ENCODE measurements at places on chromosomes 4 and X.
A peak's percentile ranks its signal among the peaks of the same experiment; 100 is the strongest.

GRCh38 chr4:1410491-1411325 is 4.5 kb upstream of the NKX1-1 start:
- H3K4me1 ChIP-seq, result no peaks in the 10 kb centered on the region
- H3K36me3 ChIP-seq, result no peaks in the 10 kb centered on the region
- DNase-seq, result peak; percentile 33
- H3K27me3 ChIP-seq, result no peaks in the 10 kb centered on the region
- H3K4me3 ChIP-seq, result no peak overlapping the region
- H3K27ac ChIP-seq, result no peak overlapping the region

DNA sequence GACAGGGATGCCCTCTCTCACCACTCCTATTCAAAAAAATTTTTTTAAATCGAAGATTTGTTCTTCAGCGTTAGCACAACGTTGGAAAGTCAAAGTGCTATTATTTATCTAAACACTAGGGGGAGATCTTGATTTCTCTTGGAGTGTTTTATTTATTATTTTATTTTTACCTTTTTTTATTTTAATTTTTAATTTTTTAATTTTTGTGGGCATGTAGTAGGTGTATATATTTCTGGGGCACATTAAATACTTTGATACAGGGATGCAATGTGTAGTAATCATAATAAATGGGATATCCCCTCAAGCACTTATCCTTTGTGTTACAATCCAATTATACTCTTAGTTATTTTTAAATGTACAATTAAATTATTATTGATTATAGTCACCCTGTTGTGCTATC is 37.4 kb upstream of the SLC10A4 start:
- H3K36me3 ChIP-seq, result no peaks in the 10 kb centered on the region
- no peaks in the 10 kb centered on the region for H3K4me1 ChIP-seq
- H3K27ac ChIP-seq, result no peak overlapping the region
- H3K27me3 ChIP-seq, result no peaks in the 10 kb centered on the region

DNA sequence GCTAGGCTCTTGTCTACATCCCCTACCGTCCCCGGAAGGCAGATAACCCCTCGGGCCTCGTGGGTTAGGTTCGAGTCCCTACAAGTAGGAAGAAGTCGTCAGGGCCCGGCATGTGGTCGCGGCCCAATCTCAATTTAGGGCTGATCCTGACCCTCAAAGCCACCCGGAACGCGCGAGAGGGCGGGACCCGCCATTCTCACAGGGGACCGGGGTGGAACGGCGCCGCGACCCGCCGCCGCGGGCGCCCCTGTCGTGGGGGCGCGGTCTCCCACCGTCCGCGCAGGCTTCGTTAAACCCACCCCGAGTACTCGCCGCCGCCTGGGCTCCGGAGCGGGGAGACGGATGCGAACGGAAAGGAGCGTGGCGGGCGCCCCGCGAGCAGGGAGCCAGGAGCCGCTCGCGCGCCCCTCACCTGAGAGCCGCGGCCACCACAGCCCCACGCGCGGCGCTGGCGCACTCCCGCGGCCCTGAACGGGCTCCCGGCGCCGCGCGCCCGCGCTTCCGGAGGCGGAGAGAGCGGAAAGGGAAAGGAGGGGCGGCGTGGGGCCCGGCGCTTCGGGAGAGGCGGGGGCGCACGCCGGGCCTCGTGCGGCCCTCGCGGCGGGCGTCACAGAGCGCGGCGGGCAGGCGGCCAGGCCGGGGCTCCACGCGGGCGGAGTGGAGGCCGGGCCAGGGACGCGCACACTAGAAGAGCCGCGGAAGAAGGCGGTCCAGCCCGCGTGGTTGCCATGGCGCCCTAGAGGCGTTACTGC is at the start of gene CFAP97:
Gene CFAP97 (minus strand): TSS at position 515 of the 752 bp plus-strand sequence. CDS start 12,804 bp downstream, outside the sequence.
- peak within 1 kb of the TSS; percentile 70 for H3K27ac ChIP-seq
- H3K36me3 ChIP-seq, result no peaks in the 10 kb centered on the region
- H3K27me3 ChIP-seq, result no peaks in the 10 kb centered on the region
- peaks cover 12% of the 10 kb centered on the region for H3K4me1 ChIP-seq
- DNase-seq, result peak; percentile 84
- peak within 1 kb of the TSS; percentile 78 for H3K4me3 ChIP-seq

GRCh38 chr4:182683661-182684060 is 233.5 kb downstream of the DCTD start:
- H3K36me3 ChIP-seq, result no peaks in the 10 kb centered on the region
- no peaks in the 10 kb centered on the region for H3K27me3 ChIP-seq
- no peak overlapping the region for H3K27ac ChIP-seq
- no peaks in the 10 kb centered on the region for H3K4me1 ChIP-seq
- no peak overlapping the region for H3K4me3 ChIP-seq
- DNase-seq, result no peak

- no peaks in the 10 kb centered on the region for H3K27me3 ChIP-seq
- H3K27ac ChIP-seq, result peak within 1 kb of the TSS; percentile 74
- H3K4me1 ChIP-seq, result 0 out of 2 replicates have a peak, but pooled peaks cover 9% of the 10 kb centered on the region
- H3K36me3 ChIP-seq, result no peaks in the 10 kb centered on the region
- DNase-seq, result peak; percentile 9
- H3K4me3 ChIP-seq, result peak within 1 kb of the TSS; percentile 83
Measured at GRCh38 chrX:30653415-30654131, at the start of gene GK. Gene GK (plus strand): TSS chrX:30653423. CDS start chrX:30653538, 115 bp downstream.

DNA sequence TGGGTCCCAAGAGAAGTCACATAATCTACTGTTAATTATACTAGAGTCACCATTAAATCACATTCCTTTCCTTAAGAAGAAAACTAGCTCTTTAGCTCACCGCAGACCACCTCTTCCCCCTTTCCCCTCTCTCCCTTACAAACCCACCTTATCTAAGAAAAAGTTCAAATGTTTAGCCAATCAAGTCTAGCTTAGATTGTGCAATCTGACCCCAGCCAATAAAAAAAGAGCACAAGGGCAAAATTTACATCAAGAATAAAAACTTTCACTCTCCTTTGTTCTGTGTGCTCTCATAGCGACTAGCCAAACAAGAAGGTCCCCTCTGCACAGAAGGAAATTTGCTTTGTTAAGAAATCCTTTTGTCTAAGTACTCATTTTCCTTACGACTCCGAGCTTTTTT is 76.3 kb downstream of the TMEM156 start:
- H3K4me3 ChIP-seq, result no peak overlapping the region
- no peak for DNase-seq
- no peak overlapping the region for H3K27ac ChIP-seq
- H3K4me1 ChIP-seq, result peaks cover 18% of the 10 kb centered on the region
- H3K27me3 ChIP-seq, result no peaks in the 10 kb centered on the region

GRCh38 chr4:13963601-13964000 is 336.1 kb upstream of the BOD1L1 start:
- no peaks in the 10 kb centered on the region for H3K27me3 ChIP-seq
- no peak overlapping the region for H3K4me3 ChIP-seq
- no peak overlapping the region for H3K27ac ChIP-seq
- no peaks in the 10 kb centered on the region for H3K4me1 ChIP-seq
- DNase-seq, result no peak

GRCh38 chr4:154838694-154839093 is 57.6 kb downstream of the RBM46 start:
- no peaks in the 10 kb centered on the region for H3K27me3 ChIP-seq
- H3K27ac ChIP-seq, result no peak overlapping the region
- no peak overlapping the region for H3K4me3 ChIP-seq
- DNase-seq, result no peak
- H3K36me3 ChIP-seq, result no peaks in the 10 kb centered on the region
- H3K4me1 ChIP-seq, result no peaks in the 10 kb centered on the region

DNA sequence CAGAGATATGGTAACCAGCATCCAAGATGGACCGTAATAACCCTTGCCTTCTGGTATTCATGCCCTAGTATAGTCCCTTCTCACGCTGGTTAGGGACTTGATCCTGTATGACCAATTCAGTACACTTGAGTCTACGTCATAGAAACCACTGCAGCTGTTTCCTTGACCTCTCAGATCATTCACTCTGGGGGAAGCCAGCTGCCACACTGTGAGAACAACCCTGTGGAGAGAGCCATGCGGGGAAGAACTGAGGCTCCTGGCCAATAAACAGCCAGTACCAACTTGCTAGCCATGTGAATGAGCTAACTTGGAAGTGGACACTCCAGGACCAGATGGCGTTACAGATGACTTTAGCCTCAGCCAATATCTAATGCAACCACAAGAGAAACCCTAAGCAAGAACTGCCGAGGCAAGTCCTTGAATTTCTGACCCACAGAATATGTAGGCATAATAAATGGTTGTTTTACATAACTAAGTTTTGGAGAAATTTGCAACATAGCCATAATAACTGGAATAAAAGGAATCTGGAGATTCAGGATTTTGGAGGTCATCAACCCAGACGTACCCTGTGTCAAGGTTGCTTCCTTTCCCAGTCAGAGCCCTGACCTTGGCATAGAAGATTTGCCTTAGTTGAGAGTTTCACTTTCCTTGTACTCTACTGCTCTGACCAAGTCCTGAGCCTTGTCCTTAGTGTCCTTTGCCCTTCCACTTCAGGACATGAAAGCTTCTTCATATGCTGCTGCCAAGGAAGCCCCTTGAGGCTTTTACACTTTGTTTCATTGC is 87.3 kb upstream of the ZNF81 start:
- no peak overlapping the region for H3K4me3 ChIP-seq
- no peak overlapping the region for H3K27ac ChIP-seq
- H3K36me3 ChIP-seq, result no peaks in the 10 kb centered on the region
- H3K4me1 ChIP-seq, result no peaks in the 10 kb centered on the region
- H3K27me3 ChIP-seq, result no peaks in the 10 kb centered on the region

DNA sequence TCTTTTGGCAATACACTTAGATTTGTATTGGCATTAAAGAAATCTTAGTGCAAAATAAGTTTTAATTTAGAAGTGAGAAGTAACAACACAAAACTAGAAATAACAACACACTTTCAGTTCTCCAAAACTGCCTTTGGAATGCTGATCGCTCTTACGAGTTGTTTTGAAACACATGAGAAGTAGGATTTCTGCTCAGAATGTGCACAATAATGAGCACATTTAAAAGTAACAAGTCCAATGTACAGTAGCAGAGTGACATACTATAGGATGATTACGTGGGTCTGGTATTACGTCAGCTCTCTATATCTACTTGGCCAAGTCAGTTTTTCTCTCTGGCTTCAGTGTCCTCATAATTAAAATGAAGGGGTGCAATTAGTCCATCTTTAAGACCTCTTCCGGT is 164.8 kb downstream of the CHM start:
- H3K27me3 ChIP-seq, result no peaks in the 10 kb centered on the region
- H3K36me3 ChIP-seq, result no peaks in the 10 kb centered on the region

- H3K4me1 ChIP-seq, result no peaks in the 10 kb centered on the region
- no peak for DNase-seq
- H3K27ac ChIP-seq, result no peak overlapping the region
- H3K4me3 ChIP-seq, result no peak overlapping the region
Measured at GRCh38 chrX:84737471-84737871, 235.2 kb upstream of the HDX start.

DNA sequence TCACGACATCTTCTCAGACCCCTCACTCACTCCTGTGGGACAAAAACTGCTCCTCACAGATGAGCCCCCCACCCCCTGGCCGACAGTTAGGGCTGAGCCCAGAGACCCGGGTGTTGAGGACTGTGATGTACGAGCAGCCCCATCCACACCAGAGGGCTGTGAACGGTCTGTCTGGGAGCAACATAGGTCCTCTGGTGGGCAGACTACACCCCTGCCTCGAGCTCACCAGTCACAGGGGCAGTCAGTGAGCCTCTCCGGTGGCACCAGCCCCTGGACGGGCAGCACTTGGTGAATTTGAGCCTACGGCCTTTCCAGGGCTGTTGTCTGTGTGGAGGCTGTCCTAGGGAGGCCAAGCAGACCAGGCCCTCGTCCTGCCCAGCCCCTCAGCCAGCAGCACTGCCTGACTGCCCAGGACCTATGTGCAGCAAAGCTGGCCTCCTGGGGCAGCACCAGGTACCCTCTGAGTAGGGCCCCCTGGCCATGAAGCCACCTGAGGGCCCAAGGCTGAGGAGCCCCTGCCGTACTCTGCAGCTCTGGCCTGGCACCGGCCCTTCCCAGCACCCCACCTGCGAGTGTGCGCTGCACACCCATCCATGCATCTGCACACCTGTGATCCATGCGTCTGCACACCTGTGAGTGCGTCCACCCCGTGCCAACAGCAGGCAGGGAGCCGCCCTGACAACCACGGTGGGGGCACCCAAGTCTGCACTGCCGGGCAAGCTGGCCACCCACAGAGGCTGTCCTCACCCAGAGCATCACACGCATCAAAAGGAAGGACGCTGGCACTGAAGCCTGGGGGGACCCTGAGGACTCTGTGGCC is 111.6 kb upstream of the NKX1-1 start:
- no peak overlapping the region for H3K4me3 ChIP-seq
- no peaks in the 10 kb centered on the region for H3K27me3 ChIP-seq
- H3K4me1 ChIP-seq, result no peaks in the 10 kb centered on the region
- no peak for DNase-seq

DNA sequence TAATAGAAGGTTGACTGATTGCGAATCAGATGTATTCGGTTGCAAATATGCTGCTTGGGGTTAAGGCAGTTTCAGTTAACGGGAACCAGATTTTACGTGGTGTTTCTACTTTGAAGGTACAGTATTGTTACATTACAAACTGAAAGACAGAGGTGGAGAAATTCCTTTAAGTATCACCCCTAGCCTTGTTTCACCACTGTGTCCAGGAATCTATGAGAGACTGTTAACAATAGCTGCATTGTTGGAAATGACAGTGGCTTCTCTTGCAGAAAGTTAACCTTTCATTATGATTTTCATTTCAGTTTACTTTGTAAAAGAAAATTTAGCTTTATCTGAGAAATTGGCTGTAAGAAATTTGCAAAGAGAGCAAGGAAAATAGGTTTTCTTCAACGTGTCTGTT is 2.6 kb downstream of the CDKL5 start:
- no peaks in the 10 kb centered on the region for H3K36me3 ChIP-seq
- no peaks in the 10 kb centered on the region for H3K4me1 ChIP-seq
- no peaks in the 10 kb centered on the region for H3K27me3 ChIP-seq
- H3K4me3 ChIP-seq, result no peak overlapping the region

DNA sequence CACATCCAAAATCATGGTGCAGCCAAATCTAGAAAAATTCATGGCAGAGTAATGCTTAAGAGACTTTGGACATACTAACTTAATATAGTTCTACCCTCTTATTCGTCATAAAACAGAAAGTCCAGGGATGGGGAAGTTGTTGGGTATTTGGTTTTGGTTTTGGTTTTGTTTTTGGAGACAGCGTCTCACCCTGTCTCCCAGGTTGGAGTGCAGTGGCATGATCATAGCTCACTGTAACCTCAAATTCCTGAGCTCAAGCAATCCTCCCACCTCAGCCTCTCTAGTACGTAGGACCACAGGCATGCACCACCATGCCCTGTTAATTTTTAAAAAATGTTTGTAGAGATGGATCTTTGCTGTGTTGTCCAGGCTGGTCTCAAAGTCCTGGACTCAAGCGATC is 271.8 kb upstream of the TENM3 start:
- H3K4me3 ChIP-seq, result 0 out of 2 replicates have a peak overlapping the region, but pooled peaks have one; percentile 4
- H3K27ac ChIP-seq, result no peak overlapping the region
- DNase-seq, result peak; percentile 53
- no peaks in the 10 kb centered on the region for H3K27me3 ChIP-seq
- peaks cover 14% of the 10 kb centered on the region for H3K4me1 ChIP-seq
- H3K36me3 ChIP-seq, result no peaks in the 10 kb centered on the region

DNA sequence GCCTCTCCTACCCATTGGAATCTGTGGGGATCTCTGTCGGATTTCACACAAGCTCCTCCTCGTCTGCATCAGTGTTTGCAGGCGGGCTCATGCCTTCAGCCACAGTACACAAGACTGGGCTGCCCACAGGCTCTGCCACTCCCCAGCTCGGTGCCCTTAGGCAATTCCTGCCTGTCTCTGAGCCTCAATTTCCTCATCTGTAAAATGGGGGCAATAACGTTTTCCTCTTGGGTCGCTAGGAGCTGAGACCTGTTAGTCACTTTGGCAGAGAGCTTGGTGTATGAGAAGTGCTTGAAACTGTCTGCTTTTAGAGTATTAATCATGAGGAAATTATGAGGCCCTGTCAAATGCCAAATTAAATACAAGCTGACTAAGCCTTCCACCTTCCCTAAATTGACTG is 27.6 kb upstream of the MSX1 start:
- no peak for DNase-seq
- no peak overlapping the region for H3K27ac ChIP-seq
